ENCODE measurements at places on chromosomes 13 and 19.
A peak's percentile ranks its signal among the peaks of the same experiment; 100 is the strongest.

DNA sequence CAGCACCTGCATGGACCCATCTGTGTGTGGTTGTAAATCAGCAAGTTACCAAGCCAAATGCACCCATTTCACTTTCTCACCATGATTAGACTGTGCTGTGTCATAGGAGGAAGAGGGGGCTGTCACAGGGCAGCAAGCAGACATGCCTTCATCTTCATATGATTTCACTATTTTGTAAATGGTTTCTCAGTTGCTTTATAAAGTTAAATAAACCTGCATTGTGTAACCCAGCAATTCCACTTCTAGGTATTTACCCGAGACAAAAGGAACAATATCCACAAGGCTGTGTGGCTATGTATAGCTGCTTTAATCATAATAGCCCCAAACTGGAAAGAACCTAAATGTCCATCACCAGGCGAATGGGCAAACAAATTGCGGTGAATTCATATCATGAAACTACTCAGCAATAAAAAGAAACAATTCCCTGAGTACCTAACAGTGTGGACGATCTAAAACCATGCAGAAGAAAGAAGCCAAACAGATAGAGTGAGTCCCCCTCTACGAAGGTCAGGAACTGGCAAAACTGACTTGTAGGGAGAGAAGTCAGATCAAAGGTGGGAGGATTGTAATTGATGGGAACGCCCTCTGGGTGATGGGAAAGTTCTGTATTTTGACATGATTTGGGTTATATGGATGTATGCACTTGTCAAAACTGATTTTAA is 185.4 kb downstream of the COL4A1 start:
- DNase-seq, result no peak

- no peak for DNase-seq
Observed at GRCh38 chr13:99027661-99028425, 50.0 kb upstream of the DOCK9 start.

DNA sequence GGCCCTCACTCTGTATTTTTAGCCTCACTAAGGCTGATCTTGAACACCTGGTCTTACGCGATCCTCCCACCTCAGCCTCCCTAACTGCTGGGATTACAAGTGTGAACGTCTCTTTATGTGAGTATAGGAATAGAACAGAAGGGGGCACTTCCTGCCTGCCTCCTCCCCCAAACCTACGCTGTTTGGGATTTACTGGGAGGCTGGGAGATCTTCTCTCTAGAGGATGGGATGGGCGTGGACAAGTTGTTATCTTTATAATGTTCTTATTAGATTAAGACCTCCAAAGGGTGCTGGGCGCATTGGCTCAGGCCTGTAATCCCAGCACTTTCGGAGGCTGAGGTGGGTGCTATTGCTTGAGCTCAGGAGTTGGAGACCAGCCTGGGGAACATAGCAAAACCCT is 2.9 kb upstream of the CSNK1G2 start:
- DNase-seq, result no peak

- DNase-seq, result no peak
Observed at GRCh38 chr19:12797141-12797587, 4.4 kb downstream of the PRDX2 start.

DNA sequence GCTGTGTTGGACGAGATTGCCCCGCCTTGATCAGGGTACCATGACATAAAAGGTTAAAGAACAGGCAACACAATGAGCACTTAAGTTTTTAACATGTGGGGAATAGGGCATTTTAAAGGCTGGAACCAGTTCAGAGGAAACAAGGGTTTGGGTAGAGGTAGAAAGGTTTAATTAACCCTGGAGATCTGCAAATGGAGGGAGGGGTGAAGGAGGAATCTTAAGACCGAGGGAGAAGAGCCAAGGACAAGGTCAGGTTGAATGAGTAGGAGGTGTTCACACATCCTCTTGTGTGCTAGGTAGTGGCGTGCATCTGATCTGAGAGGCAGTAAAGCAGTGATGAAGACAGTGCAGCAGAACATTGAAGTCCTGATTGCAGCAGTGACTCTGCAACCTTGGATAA is 28.5 kb downstream of the SKA3 start:
- DNase-seq, result no peak

- DNase-seq, result no peak
Observed at GRCh38 chr19:14768001-14768400, 10.4 kb downstream of the ADGRE2 start.

DNA sequence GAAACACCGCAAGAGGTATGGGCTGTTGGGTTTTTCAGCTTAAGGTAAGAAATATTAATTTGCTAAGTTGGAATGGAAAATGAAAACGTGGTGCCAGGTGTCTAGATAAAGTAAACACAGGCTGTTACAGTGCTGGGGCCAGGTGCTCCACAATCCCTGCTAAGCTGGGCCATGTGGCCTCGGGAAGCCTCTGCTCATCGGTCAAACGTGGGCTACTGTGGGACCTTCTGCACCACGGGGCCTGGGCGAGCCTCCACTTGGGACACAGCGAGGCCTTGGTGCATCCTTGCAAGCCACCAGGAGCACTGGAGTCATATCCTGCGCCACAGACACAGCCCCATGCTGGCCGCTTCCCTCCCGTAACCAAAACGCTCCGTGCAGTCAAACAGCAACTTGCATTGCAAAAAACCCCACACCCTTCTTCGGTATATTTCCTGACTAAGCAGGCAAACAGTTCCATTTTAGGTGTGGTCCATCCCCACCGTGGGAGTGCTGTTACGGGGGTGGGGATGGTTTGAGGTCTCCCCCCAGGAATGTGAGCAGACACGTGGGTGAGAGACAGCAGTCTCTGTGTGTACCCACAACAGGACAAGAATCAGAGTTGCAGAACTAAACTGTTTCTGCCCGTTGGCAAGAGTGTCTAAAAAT is 96.3 kb upstream of the SOX1 start:
- DNase-seq, result no peak

DNA sequence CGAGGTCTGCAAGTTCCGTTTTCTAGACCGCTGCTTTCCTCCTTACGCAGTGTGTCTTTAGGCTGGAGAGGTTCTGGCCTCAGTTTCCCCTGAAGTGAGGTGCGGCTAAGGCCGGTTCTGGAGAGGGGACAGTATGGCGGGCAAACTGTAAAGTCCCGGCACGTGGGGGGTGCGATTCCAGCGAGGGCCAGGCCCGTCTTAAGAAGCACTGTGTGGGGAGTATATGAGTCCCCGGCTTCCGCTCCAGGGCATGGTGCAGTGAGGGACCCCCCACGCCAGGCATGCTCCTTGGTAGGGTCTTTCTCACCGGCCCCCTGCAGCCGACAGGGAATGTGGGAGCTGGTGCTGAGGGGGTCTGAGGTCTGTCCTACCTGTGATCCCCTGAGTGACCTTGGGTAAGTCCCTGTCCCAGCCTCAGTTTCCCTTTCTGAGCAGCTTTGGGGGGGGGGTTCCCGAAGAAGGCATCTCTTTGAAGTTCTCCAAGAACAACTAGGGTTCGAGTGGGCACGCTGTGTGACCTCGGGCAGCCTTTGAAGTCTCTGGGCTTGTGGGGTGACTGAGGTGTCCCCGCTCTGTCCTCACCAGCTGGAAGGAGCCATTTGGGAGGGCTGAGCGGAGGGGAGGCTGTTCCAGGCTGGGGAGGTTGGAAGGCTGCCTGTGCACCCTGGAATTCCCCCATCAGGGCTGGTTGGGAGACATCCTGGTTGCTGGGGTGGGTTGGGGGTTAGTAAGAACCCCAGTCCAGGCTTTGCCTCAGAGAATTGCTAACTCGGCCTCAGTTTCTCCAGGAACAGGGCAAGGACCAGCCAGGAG is 1.5 kb downstream of the NFIC start:
- no peak for DNase-seq

GRCh38 chr13:48009284-48009683 is 8.2 kb upstream of the SUCLA2 start:
- peak; percentile 87 for DNase-seq

DNA sequence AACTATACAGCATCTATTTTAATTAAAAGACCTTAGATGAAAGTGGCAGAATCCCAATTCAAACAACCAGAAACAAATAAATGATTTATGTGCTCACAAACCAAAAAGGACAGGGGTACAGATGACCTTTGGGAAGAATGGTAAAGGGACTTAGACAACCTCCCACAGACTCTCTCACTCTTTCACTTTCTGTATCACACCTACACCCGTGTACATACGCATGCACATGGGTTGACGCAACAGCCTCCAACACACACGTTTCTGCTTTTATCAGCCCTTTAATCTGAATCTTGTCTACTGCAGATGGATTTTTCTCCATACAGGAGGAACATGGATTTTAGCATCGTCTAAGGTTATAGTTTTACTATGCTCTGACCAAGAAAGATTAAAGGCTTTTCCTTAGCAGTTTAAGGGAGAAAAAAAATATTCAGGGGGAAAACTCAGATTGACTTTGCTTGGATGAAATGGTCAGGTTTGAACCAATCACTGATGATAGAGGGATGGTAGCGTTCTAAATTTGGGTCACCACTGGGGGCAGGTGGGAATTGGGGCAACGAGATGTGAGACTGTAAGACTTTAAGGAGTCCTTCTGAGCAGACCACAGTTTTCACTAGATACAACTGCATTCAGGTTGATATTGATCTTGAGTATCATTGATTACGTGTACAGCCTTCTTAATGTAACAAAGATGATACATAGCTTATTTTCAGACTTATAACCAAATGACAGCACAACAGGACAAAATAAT is 166.1 kb downstream of the ITGBL1 start:
- DNase-seq, result no peak

- DNase-seq, result no peak
Observed at GRCh38 chr13:53012707-53013106, 15.9 kb upstream of the OLFM4 start.

GRCh38 chr13:112664501-112665203 is 25.2 kb upstream of the ATP11A start:
- no peak for DNase-seq

- DNase-seq, result peak; percentile 84
Observed at GRCh38 chr19:5403968-5404640, 51.1 kb upstream of the ZNRF4 start.
